ENCODE measurements at places on chromosomes 13 and 19. TPM values are rescaled to one million over a fixed set of nuclear protein-coding genes. Genes with fewer than 3 reads are reported as not detected.

The PLPPR3 gene
- total RNA-seq, result 8.1 TPM

GRCh38 chr19:18128805-18129204 is 24.2 kb upstream of the PIK3R2 start:
- DNase-seq, result no peak

- DNase-seq, result peak; percentile 81
These were observed 17.4 kb upstream of the KCTD12 start for GRCh38 chr13:76903544-76904162.

DNA sequence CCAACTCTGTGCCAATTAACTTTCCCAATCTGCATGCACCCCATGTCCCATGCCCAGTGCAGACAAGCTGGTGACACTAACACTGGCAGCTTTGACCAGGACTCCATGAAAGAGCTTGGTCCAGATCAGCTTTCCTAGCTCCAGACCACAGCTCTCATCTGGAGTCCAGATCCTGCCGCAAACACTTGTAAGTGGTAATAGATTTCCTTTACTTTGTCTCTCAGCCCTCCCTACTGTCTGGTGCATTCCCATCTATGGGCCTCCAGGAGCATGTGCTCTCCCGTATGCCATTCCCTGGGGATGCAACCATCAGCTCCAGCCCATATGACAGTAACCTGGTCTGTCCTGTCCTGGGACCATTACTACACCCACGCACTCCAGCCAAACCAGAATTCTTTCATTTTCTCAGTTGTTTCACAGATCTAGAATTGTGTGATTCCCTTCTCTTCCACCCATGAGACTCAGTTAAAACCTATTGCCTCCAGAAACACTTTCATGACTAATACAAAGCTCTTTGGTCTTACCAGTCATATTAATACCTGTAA is 4.9 kb upstream of the STARD13 start:
- no peak for DNase-seq

The MISP3 gene
- total RNA-seq, result 3.5 TPM

DNA sequence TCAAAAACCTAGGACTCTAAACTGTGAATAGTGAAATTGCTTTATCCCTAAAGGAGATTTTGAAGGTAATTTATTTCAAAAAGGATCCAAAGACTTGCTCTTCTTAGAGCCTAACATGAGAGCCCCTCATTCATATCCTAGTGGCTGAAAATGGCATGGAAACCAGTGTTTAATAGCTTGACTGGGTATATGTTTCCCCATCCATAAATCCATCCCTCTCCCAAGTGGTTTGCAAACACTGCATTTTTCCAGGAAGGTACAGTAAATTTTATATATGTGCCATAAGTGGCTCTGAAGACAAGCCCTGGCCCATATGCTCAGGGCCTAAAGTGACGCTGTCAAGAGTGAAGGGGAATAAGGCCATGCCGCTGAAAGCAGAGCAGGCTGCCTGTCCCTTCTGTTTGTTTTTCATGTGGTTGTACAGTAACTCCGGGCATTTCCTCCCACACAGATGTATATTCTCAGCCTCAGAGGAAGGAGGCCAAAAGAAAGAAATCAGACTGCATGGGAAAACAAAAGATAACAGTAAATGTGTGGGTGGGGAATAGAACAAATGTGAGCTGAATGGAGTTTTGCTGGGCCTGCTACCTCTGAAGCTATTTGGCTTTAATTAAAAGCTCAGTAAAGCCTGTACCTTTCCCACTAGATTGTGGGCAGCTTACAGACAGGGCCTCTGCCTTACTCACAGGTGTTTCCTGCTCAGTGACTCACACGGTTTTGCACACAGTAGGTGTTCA is 181.9 kb downstream of the PCDH9 start:
- DNase-seq, result peak; percentile 97

The ZNF792 gene
- 17.2 TPM for total RNA-seq

- no peak for DNase-seq
These were observed 24.7 kb downstream of the ZSWIM9 start for GRCh38 chr19:48194844-48195830.

The ZGLP1 gene
- total RNA-seq, result 5.1 TPM

The ELSPBP1 gene
- total RNA-seq, result not detected

The GARRE1 gene
- total RNA-seq, result 19.2 TPM

- DNase-seq, result no peak
These were observed 17.3 kb upstream of the CACNG8 start for GRCh38 chr19:53945441-53945840.

DNA sequence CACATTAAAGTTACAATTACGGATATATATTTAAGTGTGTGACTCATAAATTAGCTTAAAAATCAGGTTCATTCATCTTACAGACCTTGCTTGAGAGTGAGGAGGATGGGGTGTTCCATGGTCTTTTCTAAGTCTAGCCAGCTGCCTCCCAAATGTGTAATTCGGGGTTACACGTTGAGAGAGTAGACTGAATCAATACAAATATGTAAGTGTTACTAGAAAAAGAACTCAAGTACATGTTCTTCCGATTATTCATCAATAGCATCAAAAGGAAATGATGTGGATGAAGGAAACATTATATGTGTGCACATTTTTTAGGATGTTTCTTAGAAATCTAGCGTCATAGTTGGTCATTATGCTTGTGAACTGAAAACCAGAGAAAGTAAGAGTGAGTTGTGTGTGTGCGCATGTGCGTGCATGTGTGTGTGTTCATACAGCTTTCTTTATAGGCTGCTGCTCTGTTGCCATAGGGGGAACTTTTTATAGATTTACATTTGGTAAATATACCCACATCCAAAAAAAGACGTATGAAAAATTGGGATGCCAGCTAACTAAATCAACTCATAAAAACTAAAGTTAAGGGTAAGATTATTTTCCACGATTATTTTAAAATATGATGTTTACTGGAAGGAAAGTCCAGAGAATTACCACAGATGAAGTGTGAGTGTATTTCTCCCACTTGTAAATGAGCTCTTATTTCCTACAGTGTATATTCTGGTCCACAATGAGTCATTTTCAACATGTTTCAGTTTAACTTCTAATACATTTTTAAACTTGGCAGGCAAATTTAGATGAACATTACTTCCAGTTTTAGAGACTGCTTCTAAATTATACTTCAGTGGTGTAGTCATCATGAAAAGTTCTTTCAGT is 82.4 kb downstream of the PIBF1 start:
- peak; percentile 59 for DNase-seq

The ZNF729 gene
- total RNA-seq, result not detected

DNA sequence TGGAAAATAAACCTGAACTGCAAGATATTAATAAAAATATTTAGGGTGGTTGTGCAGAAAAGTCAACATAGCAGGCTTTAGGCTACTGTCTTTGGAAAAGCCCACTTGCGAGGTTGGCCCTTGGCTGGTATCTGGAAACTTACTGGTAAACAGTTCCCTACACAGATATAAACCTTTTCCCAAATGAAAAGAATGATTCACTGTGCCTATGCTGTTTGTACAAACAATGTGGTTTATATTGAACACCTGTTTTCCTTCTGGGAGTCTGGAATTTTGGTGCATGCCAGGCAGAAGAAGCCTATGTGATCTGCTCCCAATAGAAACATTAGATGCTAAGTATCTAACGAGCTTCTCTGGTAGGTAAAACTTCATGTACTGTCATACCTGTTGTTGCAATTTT is 29.7 kb upstream of the SOHLH2 start:
- DNase-seq, result no peak

The GPR42 gene
- not detected for total RNA-seq

DNA sequence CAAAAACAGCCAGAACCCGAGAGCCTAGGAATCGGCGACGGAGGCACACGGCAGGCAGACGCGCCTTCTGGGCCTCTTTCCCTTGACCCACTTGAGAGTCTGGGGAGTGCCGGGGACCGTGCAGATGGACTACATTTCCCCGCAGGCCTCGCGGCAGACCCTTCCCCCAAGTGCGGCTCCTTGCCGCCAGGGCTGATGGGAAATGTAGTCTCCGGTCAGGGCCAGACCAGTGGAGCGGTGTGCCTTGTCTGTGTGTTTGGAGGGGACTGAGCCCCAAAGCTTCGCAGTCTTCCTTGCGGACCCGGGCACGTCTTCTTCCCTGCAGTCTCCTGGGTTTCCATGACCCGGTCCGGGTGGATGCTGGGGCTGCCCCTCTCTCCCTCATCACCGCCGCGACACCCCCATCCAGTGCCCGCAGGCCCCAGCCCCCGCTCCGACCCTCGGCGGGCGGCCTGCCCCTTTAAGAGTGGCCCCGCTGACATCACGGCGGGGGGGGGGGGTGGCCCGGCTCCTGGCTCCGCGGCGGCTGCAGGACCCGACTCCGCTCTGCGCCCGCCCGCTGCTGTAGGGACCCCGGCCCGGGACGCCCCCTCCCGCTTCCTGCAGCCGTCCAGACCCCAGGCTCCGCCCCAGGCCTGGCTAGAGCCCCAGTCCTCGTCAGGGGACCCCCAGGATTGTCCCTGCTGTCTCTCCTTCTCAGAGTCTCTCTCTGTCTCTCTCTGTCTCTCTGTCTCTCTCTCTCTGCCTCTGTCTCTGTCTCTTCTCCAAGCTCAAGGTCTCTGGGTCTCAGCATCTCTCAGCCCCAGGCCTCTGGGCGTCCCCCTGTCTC is 758 bp upstream of the CACNG7 start:
- peak; percentile 26 for DNase-seq

The PRSS57 gene
- total RNA-seq, result 2.0 TPM

The HNRNPUL1 gene
- 192 TPM for total RNA-seq

The MCEMP1 gene
- 68.4 TPM for total RNA-seq

The CD209 gene
- total RNA-seq, result 3.3 TPM

The ZNF208 gene
- 33.8 TPM for total RNA-seq

DNA sequence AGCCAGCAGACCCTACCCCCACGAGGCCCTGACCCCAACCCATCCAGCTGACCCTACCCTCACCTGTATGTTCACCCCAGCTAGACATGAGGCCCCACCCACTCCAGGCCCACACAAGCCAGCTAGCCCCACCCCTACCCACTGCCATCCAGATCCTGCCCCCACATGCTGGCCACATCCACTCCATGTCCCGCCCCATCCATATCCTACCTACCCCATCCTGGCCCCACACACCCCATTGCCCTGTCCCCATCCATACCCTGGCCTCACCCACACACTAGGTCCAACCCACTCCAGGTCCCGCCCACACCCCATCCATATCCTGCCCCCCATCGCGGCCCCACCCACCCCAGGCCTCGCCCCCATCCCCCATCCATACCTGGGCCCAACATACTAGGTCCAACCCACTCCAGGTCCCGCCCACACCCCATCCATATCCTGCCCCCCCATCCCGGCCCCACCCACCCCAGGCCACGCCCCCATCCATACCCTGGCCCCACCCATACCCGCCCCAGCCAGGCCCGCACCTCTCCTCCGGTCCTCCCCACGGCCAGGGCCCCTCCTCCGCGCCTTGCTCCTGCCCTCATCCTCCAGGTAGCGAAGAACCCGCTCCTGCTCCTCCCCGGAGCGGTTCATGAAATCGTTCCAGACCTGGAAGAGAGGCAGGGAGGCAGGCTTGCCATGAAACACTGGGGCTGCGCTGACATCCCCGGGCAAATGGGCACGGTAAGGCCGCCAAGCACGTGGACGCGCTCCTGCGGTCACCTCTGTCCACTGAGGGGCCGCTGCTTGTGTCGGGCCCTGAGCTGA is 7.2 kb downstream of the RNU6-9 start:
- no peak for DNase-seq

GRCh38 chr19:18651733-18652132 is 14.9 kb downstream of the KLHL26 start:
- no peak for DNase-seq

The SBSN gene
- not detected for total RNA-seq

The PSG5 gene
- total RNA-seq, result not detected

The NLRP5 gene
- total RNA-seq, result not detected

The OR7C2 gene
- total RNA-seq, result not detected

The SLC25A15 gene
- total RNA-seq, result 8.6 TPM

DNA sequence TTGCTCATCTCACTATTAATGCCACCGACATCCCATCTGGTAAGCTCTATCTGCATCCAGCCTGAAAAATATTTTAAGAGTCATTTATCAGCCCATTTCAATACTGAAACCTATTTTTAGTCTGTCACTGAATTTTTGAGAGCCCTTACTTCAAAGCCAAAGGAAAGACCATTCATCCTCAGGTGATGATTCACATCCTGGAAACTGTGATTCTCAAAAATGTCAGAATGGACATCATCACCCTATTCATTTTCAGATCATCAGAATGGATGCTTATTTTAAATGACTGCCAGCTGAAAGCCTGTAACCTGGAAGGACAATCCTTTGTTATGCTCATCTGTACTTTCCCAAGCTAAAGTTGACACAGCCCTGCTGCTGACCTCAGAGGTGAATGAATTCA is 27.0 kb downstream of the TNFSF11 start:
- DNase-seq, result no peak

DNA sequence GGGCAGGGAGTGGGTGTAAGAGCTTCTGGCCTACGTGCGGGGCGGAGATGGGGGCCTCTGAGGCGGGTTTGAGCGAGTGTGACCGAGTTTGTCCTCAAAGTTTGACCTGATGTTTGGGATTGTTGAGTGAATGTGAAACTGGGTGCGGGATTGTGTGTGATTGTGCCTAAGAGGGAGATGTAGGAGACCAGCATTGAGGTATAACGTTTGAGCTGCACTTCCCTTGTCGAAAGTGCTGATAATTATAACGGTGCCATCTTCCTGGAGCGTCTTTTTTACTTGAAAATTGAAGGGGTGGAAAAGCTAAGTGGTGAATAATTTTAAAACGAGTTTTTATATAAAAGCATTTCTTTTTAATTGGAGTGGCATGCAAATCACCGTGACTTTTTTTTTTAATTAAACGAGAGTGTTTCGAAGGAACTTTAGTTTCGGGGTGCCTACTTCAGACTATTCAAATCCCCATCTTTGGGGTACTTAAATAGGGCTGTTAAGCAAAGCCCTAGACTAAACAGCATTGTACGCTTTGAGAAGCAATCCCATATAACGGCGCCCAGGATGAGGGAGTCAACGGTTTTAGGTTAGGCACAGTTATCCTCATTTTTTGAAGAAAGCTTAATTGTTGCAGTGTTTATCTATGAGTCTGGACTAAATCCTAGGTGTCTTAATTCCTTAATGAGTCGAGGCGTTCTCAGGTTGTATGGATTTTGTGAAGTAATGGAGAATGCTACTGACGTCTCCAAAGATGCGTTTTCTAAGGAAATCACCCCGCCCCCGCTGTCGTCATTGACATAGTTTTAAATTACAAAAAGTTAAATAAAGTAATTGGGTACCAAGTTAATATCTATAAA is 594 bp downstream of the ZNF146 start:
- DNase-seq, result peak; percentile 76

- DNase-seq, result peak; percentile 38
These were observed 1.5 kb upstream of the IGSF23 start for GRCh38 chr19:44611812-44612295.

The CALR3 gene
- total RNA-seq, result not detected
